NCI-H2171 (cell line): ENCODE measurements at places on chromosomes 7 and 10.

GRCh38 chr7:106180721-106181120, 68.6 kb upstream of the SYPL1 start:
- DNase-seq, result no peak

- peak; percentile 37 for DNase-seq
Observed at GRCh38 chr10:73889014-73889413, 14.7 kb upstream of the CAMK2G start.

GRCh38 chr10:69348816-69349541, 67.7 kb downstream of the TACR2 start:
- DNase-seq, result peak; percentile 24

GRCh38 chr7:106047818-106048705, 64.0 kb downstream of the SYPL1 start:
- DNase-seq, result peak; percentile 97

- no peak for DNase-seq
Observed at GRCh38 chr7:130654850-130655249, 13.7 kb downstream of the COPG2 start.

GRCh38 chr7:83930262-83930661, 264.3 kb downstream of the SEMA3A start:
- DNase-seq, result no peak

GRCh38 chr10:76451911-76452310, 1020.5 kb downstream of the LRMDA start:
- no peak for DNase-seq

- no peak for DNase-seq
Observed at GRCh38 chr10:74983383-74983782, 128.1 kb upstream of the SAMD8 start.

- DNase-seq, result no peak
Observed at GRCh38 chr10:35768731-35769130, 126.6 kb upstream of the FZD8 start.

DNA sequence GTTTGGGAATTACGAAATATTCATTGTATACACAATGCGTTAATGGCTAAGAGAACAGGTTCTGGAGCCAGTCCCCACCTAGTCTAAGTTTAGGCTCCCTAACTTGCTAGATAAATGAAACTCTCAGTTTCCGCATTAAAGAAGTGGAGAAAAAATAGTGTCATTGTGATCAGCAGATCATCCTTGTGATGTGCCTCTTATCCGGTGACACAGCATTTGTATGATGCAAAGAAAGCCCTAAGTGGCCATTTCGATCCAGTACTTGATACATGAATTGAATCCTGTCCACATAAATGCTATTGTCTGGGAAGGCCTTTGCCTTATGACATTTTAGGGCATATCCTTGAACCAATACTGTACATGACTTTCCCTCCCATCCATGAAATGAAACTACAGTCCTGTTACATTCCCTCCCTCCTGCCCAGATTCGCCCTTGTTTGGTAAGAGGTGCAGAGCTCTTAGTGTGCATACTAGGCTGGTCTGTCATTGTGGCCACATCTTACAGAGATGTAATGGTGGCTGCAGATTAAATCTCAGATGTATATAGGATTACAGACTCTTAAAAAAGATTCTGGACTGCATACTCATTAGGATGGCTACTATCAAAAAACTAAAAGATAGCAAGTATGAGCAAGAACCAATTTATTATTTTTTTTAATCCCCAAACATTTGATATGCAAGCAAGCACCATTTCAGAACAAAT, 80.9 kb downstream of the LRRC4 start:
- DNase-seq, result no peak

DNA sequence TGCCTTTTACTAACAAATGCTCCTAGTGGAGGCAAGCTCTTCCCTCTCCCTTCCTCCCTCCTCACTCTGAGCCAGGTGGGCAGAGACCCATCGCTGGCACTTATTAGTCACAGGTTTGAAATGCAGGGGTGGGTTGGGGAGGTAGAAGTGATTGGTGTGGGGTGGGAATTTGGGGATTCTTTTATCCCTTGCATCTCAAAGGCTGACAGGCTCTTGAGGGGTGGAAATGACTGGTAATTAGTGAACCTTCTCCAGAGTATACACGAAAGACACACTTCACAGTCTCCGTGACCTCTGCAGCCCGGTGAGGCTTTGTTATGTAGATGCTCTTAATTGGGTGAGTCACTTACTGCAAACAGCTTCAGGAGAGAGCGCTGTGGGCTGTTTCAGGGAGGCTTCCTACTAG, 13.9 kb upstream of the LRMDA start:
- DNase-seq, result no peak

DNA sequence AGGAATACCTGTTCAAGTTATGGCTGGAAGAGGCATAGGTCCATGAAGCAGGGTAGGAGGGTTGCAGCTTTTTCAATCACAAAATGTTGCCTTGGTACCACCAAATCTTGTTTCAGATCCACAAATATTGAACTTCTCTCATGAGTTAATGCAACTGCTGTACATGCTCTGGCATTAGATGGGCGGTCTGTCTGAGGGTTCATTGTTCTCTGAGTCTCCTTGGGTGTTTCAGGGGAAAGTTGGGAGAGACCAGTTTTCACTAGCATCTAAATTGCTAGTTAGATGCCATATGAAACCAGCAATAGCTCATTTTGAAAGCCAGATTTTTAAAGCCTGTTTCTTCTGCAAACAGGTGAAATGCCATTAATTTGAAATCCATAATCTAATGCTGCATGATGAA, 27.8 kb upstream of the ELMO1 start:
- no peak for DNase-seq

- no peak for DNase-seq
Observed at GRCh38 chr7:142808802-142809583, 38.2 kb downstream of the PRSS2 start.

GRCh38 chr7:96727534-96728088, 18.0 kb upstream of the SEM1 start:
- no peak for DNase-seq

GRCh38 chr7:128900237-128900636, 10.3 kb downstream of the KCP start:
- no peak for DNase-seq

DNA sequence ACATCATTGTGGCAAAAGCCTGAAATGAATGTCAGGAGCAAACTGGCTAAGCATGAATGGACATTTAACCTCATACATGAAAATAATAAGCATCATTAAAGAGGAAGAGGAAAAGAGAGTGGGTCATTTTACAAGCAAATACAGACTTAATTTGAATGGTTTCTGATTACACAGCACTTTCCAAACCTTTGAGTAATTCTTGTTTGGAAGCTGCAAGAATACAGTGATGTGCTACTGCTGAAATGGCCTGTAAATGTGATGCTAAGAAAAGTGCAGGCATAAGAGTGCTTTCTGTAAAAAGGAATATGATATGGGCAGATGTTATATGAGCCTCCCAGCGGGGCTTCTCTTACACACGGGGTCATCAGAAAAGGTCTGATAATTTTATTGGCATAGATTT, 30.2 kb downstream of the TAS2R16 start:
- DNase-seq, result peak; percentile 47

DNA sequence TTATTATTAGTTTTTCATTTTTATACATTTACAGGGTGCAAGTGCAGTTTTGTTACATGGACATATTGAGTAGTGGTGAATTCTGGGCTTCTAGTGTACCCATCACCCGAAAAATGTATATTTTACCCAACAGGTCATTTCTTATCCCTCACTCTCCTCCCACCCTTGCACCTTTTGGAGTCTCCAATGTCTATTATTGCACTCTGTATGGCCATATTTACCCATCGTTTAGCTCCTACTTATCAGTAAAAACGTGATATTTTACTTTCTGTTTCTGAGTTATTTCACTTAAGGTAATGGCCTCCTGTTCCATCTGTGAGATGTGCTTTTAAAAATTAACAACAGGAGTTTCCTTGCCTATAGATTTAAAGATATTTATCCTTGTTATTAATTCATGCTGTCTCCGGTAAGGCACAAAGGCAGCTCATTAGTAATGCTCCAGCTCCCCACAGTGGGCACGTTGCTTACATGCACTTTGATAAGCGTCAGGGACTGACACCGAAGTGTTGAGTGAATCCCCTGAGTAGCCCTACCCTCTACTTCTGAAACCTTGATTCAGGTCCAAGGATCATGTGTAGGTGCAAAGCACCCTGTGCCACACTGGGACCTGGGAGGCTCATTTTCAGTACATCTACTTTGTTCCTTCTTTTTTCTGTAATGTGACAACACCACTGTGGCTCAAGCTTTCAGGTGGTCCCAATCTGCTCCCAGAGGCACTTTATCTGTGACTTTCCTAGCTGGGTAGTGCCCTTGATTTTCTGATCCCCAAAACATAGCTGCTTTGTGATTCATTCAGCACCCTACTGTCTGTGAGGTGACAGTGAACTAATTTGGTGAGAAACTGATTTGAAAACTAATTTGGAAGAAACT, 27.3 kb downstream of the HYAL4 start:
- no peak for DNase-seq

DNA sequence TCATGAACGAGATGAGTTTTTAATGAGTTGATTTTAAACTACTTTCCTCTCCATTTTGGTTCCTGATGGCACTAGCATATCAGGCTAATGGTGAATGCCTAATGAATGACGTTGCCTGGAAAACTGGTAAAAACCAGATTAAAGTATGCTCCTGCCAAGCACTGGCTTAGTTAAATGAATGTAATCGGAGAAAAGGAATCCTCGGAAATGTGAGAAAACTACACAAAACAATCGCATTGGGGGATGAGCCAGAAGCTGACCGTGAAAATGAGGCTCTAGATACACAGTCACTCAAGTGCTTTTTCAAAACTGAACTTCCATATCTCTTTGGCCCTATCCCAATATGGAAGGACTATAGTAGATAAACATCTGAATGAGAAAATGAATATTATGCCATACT, 153.8 kb upstream of the COL1A2 start:
- DNase-seq, result no peak

- no peak for DNase-seq
Observed at GRCh38 chr7:47991270-47991669, 11.9 kb upstream of the HUS1 start.

DNA sequence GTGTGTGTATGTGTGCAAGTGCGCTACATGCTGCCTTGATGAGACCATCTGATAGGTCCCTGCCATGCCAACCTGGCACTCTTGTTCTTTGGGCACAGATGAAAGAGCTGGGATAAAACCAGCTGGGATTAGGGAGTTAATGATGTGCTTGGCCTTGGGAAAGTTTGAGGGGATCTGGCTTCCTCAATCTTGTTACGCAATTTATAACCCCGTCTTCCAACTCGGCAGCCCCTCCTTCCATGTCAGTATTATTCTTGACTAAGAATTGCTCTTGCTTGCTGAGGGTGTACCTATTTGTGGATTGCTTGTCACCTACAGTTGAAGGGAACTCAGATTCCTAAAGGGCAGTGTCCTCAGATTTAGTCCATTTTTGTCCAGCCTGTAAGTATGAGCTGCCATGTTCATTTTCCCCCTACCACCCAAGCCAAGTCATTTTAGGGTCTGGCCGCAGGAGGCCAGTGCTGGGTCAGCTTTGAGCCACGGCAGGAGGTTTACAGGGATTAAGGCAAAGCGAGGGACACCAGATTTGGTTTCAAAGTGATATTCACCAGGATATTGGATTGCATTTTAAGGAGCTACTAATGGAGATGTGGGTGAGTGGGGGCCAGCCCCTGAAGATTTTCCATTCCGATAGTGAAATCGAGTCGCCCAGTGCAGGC, 34.1 kb upstream of the KCNMA1 start:
- DNase-seq, result no peak

DNA sequence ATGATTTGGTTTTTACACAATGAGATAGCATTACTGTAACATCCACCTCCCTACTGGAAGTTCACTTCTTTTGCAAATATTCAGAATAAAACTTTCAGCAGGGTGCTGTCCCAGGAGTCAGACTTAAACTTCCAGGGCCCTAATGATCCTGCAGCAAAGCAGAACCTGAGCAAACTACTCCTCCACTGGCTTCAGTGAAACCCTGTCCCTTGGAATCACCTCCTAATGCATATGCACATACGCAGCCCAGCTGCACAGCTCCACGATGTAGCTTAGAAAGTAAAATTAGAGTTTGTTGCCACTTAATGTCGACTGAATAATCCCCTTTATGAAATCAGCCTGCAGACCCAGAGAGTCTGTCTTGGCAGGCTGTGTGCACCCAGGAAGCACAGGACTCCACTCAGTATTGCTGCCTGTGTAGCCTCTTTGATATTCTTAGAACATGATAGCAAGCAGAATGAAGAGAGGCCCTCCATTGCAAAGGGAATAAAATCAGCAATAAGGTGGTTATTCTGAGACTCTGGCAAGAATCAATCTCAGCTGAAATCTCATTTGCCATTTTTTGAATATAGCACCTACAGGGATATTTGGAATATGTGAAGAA, 1.6 kb downstream of the NPSR1 start:
- no peak for DNase-seq

GRCh38 chr7:38102507-38102906, 75.5 kb upstream of the STARD3NL start:
- DNase-seq, result no peak

- DNase-seq, result no peak
Observed at GRCh38 chr10:119313644-119314043, 106.3 kb downstream of the GRK5 start.

DNA sequence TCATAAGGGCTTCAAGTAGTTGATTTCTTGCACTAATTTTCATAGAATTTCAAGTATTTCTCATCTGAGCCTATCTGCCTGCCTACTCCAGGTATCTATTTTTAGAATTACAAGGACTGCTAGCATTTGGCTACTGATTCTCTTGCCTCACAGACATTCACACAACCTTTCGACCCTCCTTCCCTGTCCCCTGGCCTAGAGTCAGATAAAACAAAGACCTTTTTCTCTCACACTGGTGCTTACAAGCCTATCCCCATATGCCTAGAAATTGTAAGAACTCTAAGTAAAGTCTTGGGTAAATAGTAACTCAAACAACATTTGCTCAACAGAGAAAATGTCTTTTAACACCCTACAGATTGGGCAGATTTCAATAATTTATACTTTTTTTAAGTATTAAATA, 6.3 kb downstream of the GPAM start:
- DNase-seq, result no peak

GRCh38 chr10:75726522-75727483, 295.4 kb downstream of the LRMDA start:
- no peak for DNase-seq

DNA sequence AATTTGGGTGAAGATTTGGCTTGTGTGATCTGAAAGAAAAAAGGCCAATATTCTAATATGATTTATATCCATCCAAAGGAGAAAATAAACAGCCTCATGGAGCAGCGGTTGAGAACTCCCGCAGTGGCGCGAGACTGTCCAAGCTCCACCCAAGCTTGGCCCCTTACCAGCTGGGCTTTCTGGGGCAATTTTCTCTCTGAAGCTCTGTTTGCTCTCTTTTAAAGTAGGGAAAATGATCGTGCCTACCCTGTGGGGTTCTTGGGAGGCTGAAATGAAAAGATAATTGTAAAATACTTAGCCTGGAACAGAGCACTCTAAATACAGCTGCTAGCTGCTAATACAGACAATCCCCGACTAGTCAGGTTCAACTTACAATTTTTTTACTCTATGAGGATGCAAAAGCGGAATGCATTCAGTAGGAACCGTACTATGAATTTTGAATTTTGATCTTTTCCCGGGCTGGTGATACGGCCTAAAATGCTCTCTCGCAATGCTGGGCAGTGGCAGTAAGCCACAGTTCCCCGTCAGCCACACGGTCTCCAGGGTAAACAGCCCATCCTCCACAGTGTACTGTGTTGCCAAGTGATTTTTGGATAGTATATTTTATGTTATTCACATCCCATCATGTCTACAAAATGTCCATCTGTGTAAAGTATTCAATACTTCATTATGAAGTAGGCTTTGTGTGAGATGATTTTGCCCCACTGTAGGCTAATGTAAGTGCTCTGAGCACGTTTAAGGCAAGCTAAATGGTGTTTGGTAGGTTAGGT, 137.7 kb downstream of the CHN2 start:
- no peak for DNase-seq
